CD4-positive, alpha-beta T cell (primary cell): ENCODE measurements at places on chromosomes 7 and 10.

GRCh38 chr10:114100848-114101741, 57.4 kb downstream of the ADRB1 start:
- no peak for DNase-seq

- DNase-seq = no peak
These were observed 3.5 kb upstream of the EN2 start for GRCh38 chr7:155454183-155455112.

DNA sequence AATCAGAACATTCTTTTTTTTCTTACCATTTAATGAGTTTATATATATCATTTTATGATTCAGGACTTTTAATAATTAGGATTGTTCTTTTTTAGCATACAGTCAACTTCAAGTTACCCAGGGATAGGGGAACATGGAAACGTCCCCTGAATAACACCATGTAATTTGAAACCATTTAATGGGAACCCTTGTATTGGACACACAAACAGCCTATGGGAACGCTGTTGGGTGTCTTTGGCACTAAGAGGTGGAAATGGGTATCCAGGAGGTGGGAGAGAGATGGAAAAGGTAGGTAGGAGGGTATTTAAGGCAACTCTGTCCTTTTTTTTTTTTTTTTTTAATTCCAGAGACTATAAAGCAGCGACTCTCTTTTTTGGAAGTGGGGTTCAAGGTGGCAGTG, 2.6 kb downstream of the LUC7L2 start:
- no peak for DNase-seq

- no peak for DNase-seq
These were observed 219.2 kb upstream of the C7orf33 start for GRCh38 chr7:148371280-148371937.

GRCh38 chr10:102211615-102212299, 14.3 kb upstream of the ELOVL3 start:
- no peak for DNase-seq

DNA sequence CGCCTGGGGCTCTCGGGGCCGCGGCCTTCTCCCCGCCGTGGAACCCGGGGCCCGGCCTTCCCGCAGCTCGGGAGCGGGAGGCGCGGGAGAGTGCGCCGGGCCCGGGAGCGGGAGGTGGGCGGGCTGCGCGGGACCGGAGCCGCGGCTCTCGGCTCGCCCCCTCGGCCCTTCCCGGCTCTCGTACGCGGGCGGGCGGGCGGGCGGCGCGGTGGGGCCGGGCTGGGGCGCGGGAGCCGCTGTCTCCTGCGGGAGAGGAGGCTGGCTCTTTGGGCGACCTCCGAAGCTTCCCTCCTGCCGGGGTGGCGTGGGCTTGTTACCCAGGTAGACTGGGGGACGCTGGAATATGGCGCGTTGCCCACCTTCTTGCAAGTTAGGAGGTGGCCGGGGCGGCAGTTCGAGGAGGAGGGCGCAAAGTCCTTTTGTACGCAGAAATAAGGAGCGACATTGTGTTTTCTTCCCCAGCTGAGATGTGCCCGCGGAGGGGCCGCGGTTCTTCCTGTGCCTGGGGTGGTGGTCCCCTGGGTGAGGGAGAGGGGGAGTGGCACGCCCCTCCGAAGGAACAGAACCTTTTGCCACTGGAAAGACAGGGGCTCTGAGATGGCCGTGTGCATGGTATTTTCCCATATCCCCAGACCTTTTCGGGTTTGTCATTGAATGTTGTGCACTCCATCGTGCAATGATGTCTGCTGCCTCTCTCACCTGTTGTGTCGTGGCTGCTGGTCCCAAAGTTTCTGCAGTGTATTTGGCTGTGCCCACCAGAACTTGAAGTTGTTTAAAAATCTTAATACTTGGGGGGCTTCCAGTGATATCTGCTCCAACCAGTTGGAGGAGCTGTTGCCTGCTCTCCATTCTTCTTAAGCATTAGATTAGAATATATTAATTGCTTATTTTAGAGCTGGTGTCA, 844 bp downstream of the NRF1 start:
- DNase-seq = peak; percentile 47

DNA sequence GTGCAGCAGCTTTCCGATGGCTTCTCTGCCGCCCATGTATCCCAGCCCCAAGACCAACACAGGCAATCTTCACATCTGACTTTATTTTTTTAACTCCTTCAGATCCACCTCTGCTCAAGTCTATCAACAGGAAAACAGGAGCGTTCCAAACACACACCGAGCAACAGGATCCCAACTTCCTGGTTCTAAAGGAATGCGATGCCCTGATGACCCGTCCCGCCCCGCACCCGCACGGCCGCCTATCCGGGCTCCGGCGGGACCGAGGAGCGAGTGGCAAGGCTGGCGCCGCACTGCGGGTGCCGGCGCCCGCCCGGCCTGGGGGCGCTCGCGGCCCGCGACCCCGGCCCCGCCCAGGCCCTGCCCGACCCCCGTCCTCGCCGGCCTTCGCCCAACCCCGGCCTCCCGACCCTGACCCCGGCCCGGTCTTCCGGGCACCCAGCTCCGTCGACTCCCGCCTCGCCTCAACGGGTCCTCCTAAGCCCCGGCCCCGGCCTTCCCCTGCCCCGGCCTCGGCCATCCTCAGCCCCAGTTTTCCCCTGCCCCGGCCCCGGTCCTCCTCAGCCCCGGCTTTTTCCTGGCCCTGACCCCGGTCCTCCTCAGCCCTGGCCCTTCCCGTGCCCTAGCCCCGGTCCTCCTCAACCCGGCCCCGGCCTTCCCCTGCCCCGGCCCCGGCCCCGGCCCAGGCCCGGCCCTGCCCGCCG, 730 bp downstream of the LARP4B start:
- DNase-seq = peak; percentile 5

GRCh38 chr7:128103498-128104107, 72.4 kb upstream of the LRRC4 start:
- no peak for DNase-seq

DNA sequence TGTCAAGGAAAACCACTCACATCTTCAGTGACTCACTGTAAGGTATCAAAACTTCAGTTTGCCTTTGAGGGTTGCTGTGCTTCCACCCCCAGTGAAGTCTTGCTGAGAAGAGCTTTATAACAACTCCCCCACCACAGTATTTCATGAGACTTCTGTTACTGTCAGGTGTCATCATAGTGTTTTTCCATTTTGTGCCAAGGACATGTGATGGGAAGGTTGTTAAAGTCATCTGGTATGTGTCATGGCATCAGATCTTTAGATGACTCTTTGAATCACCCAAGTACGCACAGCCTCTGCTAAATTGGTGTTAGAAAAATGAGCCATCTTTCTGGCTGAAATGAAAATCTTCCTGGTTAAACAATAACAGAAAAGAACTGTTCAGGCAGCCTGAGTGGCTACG, 115.0 kb upstream of the CCDC6 start:
- no peak for DNase-seq

DNA sequence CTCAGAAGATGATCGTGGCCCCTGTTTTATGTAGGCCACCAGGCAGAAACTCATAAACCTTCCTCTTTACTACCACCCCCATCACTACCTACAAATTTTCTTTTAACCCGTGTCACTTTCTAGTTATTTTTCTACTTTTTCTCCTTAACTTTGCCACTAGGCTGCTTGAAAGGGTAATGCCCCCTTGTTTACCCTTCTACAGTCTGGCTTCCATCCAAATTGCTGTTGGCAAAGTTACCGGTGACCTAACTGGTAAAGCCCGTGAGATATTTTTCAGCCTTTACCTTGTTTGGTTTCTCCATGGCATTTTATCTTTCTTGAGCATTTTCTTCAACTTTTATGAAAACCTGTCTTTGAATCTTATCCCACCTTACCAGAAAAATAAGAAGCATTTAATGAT, 153.0 kb downstream of the WNT2 start:
- no peak for DNase-seq

GRCh38 chr10:12875100-12875499, 126.4 kb downstream of the CCDC3 start:
- no peak for DNase-seq

DNA sequence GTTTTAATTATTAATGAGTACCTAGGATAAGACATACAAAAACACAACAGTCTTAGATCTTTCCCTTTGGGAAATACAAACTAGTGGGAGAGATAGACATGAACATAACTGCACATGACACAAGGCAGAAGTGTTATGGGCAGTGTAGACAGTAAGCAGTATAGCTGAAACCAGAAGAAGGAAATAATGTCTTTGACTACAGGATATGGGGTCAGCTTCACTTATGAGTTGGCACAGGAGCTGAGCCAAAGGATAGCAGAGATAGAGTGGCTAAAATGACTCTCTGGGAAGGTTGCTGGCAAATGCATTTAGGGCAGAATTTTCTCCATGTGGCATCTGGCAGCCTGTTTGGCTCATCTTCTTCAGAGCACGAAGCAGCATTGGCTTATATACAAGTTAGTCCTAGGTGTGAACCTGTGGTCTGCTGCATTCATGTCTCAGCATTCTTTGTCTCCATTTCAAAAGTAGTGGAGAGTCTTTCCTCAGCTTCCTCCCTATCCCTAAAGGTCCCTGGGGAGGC, 60.3 kb upstream of the FEZF1 start:
- no peak for DNase-seq

DNA sequence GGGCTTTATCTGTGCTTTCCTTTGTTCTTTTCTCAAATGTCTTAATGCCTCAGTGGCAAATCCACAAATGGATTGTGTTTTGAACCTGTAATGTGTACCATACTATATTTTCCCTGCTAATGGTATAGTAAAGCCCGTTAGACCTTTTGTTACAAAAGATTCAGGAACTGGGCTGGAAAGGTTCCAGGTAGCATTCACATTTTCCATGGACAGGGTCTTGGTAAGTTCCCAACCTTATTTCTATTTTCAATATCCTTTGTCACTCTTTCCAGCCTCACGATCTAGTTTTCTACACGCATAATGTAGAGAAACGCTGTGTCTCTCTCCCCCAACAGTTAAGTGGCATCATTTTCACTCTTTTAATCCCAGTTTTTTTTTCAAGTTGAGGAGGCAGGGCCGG, 153.0 kb downstream of the PLCE1 start:
- no peak for DNase-seq

DNA sequence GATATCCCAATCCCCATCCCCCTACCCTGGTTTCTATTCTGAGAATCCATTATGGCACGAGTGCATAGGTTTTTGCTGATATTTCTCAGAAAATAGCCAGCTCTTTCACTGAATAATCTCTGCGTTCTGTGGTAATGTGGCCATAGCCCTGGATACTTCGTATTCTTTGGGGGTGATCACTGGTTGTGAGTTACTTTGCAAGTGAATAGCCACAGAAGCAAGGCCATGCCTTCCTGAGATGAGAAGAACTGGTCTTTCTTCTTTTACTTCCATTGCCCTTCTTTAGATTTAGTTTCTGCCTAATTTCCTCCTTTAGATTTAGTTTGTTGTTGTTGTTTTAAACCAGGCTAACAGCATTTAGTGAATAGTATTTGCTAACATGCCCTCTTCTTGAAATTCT, 323.4 kb downstream of the CDC14C start:
- DNase-seq = no peak

- DNase-seq = no peak
These were observed 8.2 kb upstream of the STARD3NL start for GRCh38 chr7:38169847-38170246.

GRCh38 chr10:18666810-18667209, 7.6 kb downstream of the ARL5B start:
- DNase-seq = no peak

DNA sequence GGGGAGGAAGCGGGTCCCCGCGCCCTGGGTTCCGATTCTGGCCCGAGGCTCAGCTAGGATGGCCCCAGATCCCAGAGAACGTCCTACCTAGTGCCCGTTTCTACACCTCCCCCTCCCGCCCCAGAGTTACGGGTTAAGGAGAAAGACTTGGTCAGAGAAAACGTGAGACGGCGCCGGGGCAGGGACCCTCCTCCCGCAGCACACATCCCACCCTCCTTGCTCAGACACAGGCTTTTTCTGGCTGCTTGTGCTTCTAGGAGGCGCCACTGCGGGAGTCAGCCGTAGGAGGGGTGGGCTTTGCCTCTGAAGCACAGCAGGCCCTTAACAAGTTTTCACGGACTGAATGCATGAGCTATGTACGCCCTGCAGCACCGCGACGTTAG, 104.9 kb upstream of the LEP start:
- no peak for DNase-seq

DNA sequence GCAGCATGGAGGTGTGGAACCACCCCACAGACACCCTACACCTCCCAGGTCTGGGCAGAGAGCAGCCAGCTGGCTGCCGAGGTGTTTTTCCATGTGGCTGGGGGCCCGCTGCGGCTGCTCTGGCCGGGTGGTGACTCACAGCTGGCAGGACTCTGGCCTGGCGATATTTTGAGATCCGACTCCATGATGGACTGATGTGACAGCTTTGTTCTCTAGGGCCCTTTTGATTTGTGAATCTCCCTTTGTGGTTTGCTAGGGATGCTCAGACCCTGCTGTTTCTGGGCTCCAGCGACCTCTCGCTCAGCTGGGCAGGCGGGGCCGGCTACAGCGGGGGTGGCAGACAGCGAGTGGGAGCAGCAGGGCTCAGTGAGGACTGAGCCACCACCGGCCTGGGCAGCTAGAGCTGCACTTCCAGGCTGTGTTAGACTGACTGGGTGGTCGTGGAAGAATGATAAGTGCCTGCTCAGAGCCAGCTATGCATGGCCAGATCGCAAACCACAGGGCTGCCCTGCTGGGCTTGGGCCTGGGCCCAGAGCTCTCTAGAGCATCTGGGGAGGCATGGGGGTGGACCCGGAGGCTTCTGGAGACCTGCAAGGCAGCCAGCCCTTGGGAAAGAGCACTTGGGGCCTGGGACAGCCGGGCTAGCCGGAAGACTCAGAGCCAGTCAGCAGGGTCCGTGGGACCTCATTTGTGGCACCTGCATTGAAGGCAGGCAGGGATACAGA, 46.2 kb upstream of the GDF10 start:
- DNase-seq = no peak

GRCh38 chr10:81109200-81109752, 571.6 kb downstream of the SH2D4B start:
- no peak for DNase-seq

GRCh38 chr7:90383422-90383821, 19.8 kb upstream of the CLDN12 start:
- no peak for DNase-seq

DNA sequence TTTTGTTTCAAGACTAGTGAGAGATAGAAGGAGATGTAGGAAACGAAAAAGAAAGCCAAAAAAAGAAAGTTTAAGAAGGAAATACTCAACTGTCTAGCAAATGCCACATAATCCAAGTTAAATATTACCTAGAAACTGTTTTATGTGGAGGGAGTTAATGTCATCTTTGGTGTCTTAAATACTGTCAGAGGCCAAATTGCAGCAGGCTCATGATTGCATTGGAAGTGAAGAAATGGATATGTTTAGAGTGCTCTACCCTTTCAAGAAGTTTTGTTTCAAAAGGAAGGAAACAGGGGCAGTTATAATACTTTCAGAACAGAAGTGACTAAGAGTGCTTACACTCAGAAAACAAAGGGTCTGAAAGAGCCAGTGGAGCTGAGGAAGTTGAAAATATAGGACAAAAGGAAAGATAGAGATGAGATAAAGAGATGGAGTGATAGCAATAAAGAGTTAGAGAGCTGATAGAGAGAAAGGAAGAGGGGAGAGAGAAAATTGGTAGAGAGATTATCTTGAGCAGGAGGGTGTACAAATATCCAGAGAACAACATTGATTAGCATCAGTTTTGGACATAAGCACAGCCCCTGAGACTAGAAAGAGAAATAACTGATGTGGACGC, 28.0 kb upstream of the GNAI1 start:
- DNase-seq = no peak
